ENCODE measurements at places on chromosomes 1 and 21.

DNA sequence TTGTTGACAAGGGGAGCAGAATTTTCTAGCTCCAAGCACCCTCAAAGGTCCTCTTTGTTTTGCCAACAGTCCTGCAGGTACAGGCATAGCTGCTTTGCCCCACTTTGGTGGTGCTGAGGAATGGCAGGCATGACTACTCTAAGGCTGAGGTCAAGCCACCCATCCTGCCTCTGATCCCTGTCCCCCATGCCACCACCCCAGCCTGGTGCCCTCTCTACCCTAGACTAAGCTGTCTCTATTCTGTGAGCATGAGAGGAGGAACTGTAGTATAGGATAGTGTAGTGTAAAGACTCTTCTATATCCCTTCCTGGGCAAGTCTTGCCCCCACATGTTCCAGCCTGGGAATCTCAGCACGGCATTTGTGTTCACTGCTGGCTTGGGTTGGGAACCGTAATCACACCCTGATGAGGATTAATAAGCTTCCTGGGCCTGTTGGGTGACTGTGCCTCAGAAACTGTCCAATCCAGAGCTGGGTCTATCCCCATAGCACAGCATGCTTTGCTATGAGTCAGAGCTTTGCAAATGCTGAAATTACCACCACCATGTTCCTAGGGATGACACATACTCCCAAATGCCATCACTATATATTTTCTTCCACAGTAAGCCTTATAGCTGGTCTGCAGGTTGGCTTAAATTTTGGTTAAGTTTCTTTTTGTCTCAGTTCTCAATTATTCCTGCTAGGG is 105.7 kb upstream of the PPP2R5A start:
- DNase-seq, result no peak

DNA sequence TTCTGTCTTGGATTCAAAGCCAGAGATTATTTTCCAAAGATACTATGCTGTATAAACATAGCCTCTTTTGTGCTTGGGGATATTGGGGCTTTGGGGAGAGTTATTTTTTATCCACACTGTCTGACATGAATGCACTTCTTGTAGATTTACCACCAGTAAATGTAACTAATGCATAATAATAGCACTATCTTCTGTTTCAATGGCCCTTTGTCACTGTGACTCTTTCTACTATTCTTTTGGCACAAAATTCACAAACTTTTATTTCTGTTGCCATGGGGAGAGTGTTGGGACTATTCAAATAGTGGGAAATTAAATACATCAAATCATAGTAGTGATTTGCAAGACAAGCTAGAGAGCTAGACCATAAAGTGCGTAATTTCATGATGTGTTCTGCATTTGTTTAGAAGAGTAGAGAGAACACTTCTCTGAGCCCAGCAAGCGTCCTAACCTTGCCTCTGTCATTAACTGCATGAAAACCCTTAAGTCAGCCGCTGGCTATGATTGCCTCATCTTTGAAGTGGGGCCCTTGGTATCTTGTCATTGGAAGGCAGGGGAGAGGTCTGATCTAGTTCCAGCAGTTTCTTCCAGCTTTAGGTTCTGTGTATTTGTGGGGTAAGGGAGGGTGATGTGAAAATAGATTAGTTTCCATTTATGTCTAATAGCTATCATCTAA is 154.4 kb downstream of the HHAT start:
- DNase-seq, result no peak

DNA sequence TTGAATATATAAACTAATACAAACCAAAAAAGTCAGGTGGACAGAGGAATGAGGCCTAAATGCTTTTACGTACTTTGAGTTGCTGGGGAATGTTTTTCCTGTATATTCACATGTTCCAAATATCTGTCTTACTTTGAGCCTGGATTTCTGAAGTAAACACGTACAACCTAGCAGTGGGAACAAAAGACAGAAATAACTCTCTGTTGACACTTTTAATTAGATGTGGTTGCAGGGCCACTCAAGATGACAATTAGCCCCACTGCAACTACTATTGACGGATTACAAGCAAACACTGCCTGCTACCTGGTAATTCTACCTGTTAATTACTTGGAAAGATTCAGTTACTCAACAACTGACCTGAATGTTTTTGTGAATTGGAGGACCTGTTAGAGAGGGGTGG is 196.9 kb downstream of the TTLL7 start:
- no peak for DNase-seq

- DNase-seq, result no peak
Measured at GRCh38 chr1:92797961-92798360, 13.1 kb upstream of the EVI5 start.

- DNase-seq, result no peak
Measured at GRCh38 chr1:37797750-37798345, 4.2 kb downstream of the MANEAL start.

DNA sequence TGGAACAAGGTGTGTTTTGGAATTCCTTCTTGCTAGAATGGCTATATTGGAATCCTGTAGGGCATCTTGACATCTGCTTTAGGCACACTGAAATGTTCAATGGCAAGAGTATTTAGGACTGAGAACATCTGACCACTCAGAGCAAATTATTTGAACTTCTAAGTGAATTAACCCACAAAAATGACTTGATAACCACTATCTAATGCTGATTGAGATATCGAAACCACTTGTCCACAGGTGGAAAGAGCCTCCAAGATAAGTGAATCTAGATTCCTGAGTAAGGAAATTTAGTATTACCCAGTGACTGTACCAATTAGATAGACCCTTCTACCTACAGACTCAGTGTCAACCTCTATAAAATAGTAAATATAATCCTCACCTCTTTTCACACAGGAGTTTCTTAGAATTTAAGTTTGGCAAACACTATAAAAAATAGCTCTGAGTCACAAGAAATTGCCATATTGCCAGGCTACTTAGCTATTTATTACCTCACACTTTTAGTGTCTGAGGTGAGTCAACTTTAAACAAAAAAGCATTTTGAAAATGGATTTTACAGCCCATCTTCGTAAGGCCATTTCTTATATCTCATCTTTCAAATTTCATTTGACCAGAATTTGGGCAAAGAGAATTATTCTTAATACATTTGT is 421.8 kb downstream of the PTBP2 start:
- no peak for DNase-seq
